Activated effector memory CD4-positive, alpha-beta T cell treated with Interleukin-2 at 50 U/mL for 16 hours (primary cell): ENCODE measurements at places on chromosomes 2 and 18.

- no peak for DNase-seq
Measured at GRCh38 chr18:58492891-58493469, 135.9 kb downstream of the ALPK2 start.

DNA sequence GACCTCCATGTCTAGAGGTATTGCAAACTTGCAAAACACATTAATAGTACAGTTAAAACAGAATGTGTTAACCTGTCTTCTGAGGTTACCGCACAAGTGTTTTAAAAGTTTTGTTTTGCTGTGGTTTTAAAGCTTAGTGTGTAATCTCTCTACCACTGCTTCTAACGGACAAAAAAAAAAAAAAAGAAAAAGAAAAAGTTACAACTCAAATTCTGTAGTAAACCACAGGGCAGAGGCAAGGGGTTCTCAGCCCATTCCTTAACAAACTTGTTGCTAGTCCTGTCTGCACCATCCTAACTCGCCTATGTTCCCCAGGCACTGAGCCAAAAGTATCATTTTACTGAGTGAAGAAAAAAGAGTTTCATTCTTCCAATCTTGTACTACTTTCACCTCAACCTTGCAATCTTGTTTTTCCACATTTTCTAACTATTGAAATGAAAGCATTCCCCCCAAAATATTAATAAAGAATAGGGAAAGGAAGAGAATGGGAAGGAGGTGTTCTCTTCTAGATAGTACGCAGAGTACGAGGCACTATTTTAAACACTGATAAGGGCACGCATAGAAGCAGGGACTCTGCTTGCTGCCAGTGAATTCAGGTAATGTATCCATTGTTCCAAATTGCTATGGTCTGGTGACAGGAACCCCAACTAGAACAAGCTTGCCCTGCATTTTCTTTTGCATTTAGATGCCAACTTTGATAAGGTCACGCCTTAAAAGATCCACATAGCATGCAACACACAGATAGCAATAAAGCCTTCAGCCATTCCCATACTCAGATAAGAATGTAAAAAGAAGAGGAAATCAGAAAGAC is 47.1 kb downstream of the IKZF2 start:
- DNase-seq, result no peak

GRCh38 chr18:73462092-73462491 is 594.3 kb upstream of the NETO1 start:
- no peak for DNase-seq

GRCh38 chr2:45850558-45850957 is 199.1 kb downstream of the PRKCE start:
- DNase-seq, result no peak

DNA sequence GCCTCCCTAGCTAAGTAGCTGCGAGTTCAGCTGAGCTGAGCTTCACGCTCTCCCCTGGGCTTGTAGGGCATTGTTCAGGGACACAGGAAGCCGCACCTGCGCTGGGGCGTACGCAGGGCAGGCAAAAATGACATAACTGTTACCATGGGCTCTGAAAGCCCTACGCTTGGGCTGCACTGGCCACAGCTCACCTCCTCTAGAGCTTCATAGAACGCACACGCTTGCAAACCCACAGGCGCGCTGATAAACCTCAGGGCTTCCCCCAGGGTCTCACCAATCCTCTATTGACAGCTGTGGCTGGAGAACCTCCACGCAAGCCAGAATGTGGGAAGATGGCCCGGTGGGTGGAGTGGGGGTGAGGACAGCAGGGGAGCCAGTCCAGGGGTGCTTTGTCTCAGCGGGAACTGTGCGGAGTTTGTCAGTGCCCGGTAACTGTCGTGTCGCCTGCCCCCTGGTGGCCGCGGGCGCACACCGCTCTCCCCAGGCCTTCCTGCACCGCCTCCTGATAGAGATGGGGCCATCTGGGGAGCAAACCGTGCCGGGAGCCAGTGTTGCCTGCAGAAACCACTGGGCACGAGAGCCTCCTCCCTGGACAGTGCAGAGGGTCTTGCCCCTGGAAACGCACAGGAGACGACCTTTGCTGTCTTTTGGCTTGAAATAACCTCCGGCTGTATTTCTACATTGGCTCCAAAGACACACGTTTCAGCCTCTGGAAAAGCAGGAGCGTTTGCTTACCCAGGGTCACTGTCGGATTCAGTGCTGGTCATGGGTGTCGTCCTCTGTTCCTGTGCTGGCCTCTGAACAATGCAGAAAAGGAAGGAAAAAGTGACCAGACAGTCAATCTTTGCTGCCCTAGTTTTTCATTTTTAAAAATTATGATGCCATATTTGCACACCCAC is 17.0 kb upstream of the CIDEA start:
- peak; percentile 26 for DNase-seq

DNA sequence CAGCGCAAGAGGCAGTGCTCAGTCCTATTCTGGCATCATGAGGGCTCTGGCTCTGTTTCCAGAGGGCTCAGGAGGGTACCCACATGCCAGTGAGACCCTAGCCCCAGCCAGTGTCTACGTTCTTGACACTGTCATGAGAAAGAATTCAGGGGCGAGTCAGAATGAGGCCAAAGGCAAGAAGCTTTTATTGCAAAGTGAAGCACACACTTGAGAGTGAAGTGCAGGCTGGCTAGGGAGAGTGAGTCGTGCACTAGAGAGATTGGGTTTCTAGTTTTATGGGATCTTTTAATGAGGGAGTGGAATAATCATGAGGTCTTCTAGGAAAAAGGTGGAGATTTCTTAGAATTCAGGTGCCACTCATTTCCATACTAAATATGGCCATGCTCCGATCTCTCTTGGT is 164.1 kb downstream of the DCDC2C start:
- DNase-seq, result no peak

GRCh38 chr2:237567276-237568029 is 1.1 kb downstream of the PRLH start:
- DNase-seq, result no peak

- DNase-seq, result no peak
Measured at GRCh38 chr2:145230546-145230945, 710.6 kb upstream of the ZEB2 start.

- DNase-seq, result no peak
Measured at GRCh38 chr2:49167131-49167530, 12.8 kb upstream of the FSHR start.

DNA sequence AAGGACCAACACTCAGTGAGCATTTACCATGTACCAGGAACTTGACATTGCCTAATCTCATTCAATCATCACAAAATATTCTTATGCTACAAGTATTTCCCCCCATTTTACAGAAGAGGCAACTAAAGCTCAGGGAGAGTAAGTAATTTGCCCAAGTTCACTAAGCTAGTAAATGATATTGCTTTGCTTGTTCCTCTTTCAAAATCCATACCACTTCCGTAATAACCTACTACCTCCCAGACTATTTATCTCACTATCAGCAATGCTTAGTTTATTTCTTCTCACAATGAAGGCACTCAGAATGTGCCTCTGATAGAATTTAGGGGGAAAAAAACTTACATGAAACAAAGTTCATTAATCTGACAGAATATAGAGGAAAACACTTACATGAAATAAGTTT is 1070.9 kb upstream of the FANCL start:
- DNase-seq, result no peak

DNA sequence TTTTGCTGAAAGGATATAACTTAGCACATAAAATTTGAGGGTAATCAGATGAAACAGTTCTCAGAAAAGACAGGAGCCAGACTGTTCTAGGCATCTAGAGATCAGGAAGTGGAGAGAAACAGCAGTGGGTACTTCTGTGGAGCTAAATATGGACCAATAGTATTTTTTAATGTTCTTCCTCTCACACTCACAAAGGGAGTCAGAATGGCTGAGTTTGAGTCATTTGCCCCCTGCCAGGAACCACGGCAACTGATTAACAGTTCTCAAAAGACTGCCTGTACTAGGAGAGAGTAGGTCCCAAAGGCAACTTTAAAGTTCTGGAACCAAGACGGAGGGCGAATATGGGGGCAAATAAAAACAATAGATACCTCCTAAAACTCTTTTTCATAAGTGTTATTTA is 107.5 kb downstream of the GULP1 start:
- DNase-seq, result no peak

DNA sequence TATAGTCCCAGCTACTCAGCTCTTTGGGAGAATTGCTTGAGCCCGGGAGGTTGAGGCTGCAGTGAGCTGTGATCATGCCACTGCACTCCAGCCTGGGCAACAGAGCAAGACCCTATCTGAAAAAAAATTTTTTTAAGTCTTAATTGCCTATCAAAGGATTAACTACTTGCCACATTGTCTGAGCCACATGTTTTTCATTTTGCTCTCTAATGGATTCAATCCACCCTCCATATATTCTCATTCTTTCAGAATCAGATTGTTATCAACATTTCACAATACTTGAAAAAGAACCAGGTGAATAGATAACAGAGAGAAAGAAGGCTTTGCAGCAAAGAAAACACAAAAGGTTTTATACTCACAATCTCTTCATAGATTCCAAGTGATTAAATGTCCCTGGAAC is 61.0 kb downstream of the PXDN start:
- DNase-seq, result no peak

- no peak for DNase-seq
Measured at GRCh38 chr2:16070648-16070971, 130.3 kb downstream of the MYCN start.

GRCh38 chr2:29000481-29000880 is 19.4 kb downstream of the TOGARAM2 start:
- peak; percentile 33 for DNase-seq

DNA sequence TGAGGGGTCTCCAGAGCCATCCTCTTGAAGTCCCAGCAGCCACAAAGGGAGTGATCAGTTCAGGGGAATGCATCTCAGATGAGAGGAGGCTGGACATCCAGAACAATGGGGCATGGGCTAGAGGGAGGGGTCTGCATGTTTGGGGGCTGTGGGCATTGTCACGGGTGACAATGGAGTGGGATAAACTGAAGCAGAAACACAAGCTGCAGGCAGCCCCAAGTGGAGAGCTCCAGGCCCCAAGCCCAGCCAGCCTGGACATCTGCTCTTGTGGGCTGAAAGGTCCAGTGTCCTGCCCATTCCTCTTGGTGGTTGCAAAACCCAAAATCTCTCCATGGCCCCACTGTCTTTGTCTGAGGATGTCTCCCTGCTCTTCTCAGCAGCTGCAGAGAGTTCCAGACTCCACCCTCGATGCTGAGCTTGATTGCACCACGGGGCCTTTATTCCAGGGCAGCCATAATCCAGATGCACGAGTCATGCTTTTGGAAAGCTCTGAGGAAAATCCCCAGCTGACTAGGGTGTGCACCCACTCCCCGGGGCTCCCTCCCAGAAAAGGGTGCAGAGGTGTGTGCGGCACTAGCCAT is 149.4 kb downstream of the TNS1 start:
- no peak for DNase-seq

DNA sequence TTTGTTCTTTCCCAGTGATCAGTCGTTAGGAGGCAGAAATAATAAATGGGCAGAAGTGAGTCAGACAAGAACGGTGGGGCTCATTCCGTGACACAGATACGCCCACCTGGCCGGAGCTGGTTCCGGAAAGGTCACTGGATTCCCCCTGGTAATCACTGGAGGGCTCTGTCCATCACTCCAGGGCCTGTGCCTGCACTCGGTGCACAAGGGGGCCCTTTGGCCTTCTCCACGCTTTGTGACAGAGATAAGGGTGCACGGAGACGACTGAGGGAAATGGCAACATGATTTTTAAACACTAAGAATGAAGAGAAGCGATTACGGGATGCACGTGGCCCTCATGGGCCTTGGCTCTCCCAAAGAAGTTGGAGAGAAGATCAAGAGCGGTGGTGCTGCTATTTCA is 84.4 kb downstream of the PTGR3 start:
- no peak for DNase-seq

GRCh38 chr2:48829036-48829435 is 73.5 kb upstream of the LHCGR start:
- no peak for DNase-seq

- DNase-seq, result no peak
Measured at GRCh38 chr2:218344090-218344754, 12.4 kb upstream of the CATIP start.

GRCh38 chr2:104673225-104673624 is 180.7 kb upstream of the POU3F3 start:
- DNase-seq, result no peak

DNA sequence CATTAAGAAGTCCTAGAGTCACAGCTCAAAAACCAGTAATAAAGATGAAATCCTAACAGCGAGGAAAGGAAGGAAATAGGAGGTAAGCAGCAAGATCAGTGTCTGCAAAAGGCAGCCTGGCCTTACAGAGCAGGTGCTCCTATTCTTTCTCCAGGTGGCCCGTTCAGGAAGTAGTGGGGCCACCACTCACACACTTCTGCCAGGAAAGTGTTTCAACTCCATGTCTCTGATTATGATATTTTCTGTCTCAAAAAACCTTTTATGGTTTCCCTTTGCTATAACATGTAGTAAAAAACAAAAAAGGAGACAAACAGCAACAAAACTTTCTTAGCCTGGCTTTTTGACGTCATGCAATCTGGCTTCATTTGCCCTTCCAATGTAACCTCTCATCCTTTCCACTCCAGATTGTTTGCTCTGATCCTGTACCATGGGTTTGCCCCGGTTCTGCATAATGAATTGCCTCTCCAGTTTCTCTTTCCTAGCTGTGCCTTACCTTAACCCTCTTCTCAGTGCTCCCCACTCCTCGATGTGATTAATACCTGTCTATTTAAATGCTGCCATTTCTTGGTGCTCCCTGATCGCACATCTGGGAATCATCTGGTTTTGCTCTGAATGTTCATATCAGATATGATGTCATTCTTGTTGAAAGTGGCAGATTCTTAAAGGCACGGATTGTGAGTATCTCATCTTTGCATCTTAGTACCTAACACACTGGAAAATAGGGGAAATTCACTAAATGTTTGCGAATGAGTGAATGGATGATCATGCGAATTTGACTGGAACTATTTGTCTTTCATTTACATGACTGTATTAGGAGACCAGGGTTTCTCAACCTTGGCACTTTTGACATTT is 50.6 kb upstream of the PTPRM start:
- DNase-seq, result no peak

- peak; percentile 39 for DNase-seq
Measured at GRCh38 chr2:144320491-144320890, 199.4 kb downstream of the ZEB2 start.

DNA sequence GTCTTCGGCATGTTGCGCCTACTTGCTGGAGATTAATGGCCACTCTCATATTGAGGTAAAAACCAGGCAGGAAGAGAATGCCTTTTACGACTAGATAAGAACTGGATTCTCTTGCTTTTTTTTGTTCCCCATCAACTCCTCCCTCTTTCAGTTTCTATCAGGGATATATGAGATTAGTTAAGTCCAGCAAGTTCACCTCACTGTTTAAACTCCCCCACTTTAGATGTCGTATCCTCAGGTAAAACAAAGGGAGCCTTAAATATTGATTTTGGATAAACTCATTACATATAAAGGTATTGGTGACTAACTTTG is 98.4 kb downstream of the PLEKHM3 start:
- no peak for DNase-seq

- DNase-seq, result no peak
Measured at GRCh38 chr2:152097290-152097800, 1.5 kb downstream of the CACNB4 start.
